Ureter (tissue), 1 donor: ENCODE measurements at places on chromosomes 3 and 15. TPM values are rescaled to one million over a fixed set of nuclear protein-coding genes. Genes with fewer than 3 reads are reported as not detected.
A peak's percentile ranks its signal among the peaks of the same experiment; 100 is the strongest.

Gene EPHA3
- 11.4 TPM for total RNA-seq

GRCh38 chr3:188025555-188025954, 128.4 kb upstream of the LPP start:
- no peak for DNase-seq

Gene PLD1
- 43.7 TPM for total RNA-seq

DNA sequence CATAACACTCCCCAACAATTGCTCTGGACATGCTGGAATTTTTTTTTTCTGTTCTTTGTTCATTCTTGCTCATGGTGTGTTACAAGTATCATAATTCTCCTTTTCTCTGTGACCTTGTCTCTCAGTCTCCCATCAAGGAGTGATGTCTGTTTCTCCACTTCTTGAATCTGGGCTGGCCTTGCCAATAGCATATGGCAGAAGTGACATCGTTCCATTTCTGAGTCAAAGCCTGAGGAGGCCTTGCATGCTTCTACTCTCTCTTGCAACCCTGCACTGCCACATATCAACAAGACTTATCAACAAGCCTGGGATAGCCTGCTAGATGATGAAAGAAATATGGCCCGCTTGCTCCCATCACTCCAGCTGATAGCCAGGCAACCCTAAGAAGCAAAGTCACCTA, 8.9 kb upstream of the ADPGK start:
- no peak for DNase-seq

GRCh38 chr15:62711691-62712454, 330.7 kb upstream of the TPM1 start:
- no peak for DNase-seq

DNA sequence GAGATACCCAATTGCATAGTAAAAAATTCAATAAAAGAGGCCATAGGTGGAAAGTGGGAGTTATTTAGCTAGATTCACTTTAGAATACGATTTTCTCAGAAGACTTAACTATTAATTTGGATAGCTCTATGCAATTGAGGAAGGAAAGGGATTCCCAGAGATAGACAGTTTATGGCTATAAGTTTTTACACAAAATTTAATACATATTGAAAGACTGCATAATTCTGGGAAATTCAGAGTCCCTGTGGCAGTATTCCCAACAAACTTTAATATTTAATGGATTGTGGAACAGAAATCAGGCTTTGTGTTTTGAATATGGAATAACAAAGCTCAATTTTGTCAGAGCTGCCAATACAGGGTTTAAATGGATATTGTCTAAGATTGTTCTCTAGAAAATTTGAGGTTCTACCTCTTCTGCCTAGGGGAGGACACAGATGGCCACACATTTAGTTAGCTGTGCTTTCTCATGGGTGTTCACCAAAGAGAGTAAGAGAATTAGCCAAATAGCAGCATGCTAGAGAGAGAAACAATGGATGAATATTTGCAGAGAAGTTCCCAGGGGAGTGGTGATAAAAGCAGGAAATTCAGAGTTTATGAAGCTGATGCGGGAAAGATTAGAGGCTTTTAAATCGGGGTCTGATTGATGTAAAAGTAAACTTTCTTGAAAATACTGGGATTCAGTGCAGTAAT, 8.5 kb downstream of the ISL2 start:
- no peak for DNase-seq

Gene ACOX2
- 12.8 TPM for total RNA-seq

DNA sequence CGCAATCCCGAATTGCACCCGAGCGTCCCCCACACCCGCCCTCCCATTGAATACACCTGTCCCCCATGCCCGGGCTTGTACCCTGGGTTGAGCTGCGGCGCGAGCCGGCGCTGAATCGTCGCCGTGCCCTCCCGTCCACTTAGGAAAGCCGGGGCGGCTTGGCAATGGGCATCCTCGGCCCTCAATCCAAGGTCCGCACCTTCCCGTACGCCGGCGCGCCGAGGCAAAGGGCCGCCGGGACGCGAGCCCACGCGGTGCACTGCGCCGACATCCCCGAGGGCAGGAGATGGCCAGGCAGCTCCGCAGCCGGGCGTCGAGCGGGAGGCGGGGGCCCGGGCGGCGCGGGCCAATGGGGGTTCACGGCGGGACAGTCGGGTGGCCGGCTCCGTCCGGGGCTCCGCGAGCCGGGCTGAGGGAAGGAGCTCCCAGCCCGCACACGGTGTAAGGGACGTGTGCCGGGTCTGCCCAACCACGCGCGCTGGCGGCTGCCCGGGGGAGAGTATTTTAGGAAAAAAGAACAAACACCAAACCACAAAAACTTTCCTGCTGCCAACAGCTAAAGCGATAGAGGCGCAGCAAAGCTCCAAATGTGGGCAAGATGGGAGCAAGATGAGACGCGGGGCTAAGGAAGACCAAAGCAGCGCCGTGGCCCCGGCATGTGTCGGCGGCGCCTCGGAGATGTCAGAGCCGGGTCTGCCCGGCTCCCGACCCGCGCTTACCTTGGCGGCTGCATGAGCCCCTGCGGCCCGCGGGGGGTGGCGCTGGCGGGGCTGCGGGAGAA, 621 bp downstream of the RGMA start:
- no peak for DNase-seq

GRCh38 chr3:114427285-114428043, 133.6 kb downstream of the TIGIT start:
- no peak for DNase-seq

Gene GPR27
- total RNA-seq = 16.3 TPM

DNA sequence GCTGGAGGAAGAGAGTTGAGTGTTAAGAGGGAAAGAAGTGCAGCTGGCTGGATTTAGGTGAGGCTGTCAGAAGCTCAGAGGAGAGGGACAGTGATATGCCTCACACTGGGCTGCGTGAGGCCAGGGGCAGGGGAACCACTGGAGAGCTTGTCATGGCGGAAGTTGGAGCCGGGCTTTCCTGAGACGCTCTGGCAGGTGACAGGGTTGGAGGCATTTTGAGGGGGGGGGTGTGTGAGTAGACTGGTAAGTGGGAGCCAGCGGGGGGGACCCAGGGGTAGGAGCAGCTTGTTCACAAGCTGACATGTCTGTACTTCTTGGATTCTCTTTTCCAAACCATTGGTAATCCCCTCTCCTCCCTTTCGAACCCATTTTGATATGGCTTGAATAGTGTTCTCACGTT, 331.5 kb upstream of the RGMA start:
- DNase-seq = no peak

Gene GPR87
- 13.5 TPM for total RNA-seq

GRCh38 chr15:79844221-79844620, 52.6 kb downstream of the MTHFS start:
- DNase-seq = no peak

DNA sequence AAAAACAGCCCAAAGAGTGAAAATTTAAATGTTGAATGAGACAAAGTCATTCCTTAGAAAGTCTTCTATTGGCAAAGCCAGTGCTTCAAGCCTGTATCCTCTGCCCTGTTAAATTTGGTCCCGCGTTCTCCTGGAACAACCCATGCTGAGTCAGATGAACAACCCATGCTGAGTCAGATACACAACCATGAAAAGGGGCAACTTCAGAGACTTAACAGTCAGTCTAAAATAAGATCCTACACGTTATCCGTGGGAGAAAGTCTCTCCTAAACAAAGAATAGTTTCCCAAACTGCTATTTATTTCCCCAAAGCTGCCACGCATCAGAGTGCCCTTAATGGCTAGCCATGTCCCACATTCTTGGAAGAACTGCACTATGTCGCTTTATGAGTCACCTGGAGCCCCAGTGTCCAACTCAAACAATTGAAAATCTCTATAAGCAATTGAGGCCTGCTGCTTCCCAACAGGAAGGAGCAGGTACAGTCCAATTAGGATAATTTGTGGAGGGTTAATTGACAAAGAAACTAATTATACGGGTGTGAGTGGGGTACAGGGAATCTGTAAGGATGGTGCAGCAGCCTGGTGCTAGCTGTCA, 66.1 kb downstream of the WHAMM start:
- no peak for DNase-seq

Gene RTP4
- total RNA-seq = 10.6 TPM

Gene GLDN
- 5.1 TPM for total RNA-seq

GRCh38 chr3:196003611-196004010, 78.3 kb downstream of the TFRC start:
- no peak for DNase-seq

GRCh38 chr3:106030627-106030963, 161.8 kb upstream of the CBLB start:
- no peak for DNase-seq

DNA sequence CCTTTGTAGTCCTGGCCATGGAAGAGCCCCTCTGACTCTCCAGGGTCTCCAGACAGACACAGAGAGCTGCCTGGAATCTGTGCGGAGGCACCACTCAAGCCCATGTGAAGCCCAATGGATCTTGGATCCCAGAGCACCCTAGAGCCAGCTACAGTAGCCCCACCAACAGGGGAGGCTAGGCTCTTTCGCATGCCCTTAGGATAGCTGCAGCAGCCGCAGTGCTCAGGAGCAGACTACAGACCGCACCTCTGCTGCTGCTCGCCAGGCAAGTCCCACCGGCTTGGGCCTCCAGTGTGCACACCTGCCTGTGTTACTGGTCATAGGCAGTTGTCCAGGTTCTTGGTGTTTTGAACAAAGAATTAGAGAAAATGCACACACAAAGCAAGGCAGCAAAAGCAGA, 131.6 kb downstream of the SPATA16 start:
- no peak for DNase-seq

DNA sequence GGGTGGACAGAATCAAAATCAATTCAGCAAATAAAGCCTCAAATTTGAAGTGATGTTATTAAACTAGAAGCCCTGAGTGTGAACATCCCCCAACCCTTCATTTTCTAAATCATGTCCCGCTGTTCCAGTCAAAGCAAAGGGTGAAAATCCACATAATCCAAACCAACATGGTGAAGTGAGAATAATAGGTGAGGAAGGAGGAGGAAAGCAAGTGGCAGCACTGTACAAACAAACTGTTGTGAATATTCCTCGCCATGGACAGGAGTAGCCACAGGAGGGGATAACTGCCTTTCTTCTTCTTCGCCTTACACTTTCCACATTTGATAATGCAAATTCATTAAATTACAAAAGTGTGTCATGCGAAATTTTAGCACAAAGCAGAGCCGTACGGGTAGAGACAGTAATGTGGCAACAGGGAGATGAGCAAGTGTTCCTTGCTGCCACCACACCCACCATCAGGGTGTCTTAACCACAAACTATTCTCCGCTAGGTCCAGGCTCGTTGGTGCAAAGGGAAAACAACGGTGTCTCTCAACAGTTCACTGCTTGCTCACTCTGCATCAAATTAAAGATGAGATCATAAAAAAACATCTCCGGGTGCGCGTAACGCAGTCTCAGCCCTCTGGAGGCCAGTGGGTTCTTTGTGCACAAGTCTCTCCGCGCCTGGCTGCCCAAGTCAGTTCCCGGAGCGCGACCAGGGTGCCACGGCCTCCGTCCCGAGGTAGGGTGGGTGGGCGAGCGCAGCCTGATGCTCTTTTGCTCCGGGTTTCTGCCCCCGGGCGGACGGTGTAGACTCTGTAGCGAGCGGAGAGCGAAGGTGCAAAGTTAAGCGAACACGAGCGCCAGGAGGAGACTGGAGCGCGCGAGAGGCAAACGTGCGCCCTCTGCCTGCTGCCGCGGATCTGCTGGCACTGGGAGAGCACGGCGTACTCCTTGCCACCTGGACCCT, 6.7 kb downstream of the EPHA3 start:
- DNase-seq = peak; percentile 53

Gene KLHL40
- total RNA-seq = not detected

Gene RTP1
- total RNA-seq = not detected

Gene CCR3
- not detected for total RNA-seq

GRCh38 chr15:77546050-77546501, 86.6 kb downstream of the LINGO1 start:
- peak; percentile 58 for DNase-seq

DNA sequence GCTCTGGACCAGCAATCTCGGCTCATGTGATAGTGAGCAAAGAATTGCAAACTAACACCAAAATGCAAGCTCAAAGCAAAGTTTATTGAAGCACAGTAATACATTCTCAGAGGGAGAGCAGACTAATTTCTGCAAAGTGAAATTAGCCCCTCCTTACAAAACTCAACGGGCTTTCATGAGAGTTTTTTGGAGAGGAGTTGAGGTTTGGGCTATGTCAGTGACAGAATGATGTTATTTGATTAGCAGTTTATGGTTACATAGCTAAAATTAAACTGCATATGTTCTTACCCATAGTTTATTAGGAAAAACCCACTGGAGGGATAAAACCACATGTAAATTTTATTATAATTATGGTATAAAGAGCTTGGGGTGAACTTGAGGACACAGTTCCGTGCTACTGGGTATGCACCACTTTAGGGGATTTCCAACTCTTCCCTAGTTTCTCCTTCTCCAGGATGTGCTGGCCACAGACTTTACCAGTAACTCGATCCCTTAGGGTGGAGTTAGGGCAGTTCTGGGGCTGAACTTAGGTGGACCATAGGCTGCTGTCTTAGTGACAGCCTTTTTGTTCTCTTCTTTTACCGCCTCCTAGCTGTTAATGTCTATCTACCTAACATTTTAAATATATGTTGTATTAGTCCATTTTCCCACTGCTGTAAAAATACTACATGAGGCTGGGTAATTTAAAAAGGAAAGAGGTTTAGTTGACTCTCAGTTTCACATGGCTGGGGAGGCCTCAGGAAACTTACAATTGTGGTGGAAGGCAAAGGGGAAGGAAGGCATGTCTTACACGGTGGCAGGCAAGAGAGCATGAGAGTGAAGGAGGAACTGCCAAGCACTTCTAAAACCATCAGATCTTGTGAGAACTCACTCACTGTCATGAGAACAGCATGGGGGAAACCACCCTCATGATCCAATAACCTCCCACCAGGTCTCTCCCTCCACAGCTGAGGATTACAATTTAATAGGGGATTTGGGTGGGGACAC, 8.9 kb upstream of the AADACL2 start:
- DNase-seq = no peak

DNA sequence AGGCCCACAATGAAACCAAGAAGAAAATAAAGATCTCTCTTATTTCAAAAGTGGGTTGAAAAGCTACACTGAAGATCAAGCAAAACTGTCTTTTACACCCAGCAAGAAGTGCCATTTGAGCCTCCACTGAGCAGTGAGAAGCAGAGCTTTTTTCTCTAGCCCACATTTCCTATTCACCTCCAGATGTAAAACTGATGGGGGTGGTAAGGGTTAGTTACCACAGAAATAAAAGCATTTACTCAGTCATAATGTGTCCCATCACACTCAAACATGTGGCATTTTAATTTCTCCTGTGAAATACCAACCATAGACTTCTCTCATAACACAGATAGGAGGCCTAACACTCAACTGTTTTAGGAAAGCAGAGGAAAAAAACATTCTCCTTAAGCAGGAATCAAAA, 21.0 kb downstream of the IFT57 start:
- DNase-seq = no peak

DNA sequence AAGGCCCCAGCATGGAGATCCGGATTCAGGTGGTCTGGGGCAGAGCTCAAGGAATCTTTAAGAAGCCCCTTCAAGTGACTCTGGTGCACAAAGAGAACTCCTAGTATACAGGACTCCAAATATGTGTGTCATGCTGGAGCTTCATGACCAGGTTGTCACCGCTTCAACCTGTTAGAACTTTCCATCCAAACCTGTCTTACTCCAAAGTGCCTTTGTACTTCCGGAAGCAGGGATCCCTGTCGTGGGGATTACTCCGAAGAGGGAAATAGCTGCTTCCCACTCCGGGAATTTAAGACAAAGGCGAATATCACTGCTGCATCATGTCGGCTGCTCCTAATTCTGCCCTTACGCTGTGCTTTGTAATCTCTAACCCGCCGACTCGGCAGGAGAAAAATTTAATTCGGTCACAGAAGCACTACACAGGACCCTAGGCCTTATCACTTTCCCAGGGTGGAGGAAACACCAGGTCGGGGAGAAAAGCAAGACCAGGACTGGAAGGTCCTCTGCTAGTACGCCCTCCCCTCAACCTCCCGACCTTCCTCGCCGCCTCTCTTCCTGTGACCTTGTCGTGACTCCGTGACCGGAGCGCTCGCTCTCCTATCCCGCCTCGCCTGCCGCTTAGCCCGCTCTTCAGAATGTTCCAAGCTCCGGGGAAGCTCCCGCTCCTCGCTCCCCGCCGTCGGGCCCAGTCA, 730 bp downstream of the HIGD1A start:
- DNase-seq = peak; percentile 57
